ENCODE measurements at places on chromosomes 12 and 14.

DNA sequence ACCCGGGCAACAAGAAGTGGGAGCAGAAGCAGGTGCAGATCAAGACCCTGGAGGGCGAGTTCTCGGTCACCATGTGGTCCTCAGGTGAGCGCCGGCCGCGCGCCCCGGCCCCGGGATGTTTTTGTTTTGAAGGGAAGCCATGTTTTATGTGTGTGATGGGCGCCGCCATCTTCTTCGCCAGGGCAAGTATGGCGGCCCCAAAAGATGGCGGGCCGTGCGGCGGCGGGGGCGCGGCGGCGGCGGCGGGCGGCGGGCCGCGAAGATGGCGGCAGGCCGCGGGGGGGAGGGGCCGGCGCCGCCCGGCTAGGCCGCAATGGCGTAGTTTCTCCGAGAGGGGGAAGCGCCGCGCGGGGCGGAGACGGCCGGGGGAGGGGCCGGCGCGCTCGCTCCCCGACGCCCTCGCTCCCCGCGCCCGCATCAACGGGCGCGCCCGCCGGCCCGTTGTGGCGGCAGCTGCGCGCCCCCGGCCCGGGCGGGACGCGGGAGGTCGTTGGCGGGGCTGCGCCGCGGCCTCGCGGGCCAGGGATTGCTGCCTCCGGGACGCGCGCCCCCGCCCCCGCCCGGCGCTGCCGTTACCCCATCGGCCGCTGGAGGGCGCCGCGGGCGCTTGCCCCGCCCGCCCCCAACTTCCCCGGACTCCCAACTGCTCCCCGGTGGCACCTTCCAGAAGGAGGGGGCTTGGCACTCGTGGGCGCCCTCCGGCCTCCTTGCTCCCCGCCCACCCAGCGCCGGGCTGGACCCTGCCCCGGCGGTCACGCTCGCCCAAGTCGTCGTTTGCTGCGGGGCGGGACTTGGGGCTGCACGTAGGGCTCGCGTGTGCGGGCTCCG is 1.1 kb downstream of the YY1 start:
- peak; percentile 75 for DNase-seq

DNA sequence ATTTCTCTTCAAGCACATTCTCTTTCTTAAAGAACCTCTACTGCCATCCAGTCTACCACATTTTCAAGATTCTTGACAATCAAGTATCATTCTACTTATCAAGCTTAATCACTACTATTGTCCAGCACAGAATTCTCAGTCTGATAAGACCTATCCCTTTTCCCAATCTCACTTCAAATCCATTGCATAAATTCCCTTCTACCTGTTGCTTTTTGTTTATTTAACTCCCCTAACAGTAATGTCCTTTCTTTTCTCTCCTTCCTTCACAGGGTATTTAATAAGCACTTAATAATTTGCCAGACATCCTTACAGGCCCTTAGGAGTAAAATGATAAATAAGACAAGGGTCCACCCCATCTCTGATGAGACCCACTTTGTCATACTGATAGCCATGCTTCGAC is 41.7 kb downstream of the ZFC3H1 start:
- DNase-seq = no peak

GRCh38 chr12:67920413-67920812 is 68.8 kb upstream of the IFNG-AS1 start:
- no peak for DNase-seq

DNA sequence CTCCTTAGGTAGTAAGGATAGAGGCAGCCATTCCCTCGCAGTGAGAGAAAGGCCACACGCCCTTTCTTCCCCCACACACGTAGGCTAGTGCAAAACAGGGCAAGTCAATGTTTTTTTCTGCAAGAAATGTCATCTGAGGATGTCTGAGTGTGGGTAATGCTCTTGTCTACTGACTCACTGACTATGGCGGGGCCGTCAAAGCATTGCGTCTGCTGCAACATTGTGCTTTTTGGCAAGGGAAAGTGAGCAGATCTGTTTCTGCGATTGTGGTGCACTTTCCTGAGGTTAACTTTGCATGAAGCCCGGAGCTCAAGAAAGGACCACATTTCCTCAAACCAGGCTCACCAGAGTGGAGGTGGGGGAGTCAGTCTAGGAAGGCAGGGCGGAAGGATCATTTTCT is 181.6 kb upstream of the GZMB start:
- no peak for DNase-seq

GRCh38 chr12:98373025-98373554 is 142.3 kb upstream of the TMPO start:
- DNase-seq = peak; percentile 60

GRCh38 chr14:20609215-20610001 is 18.2 kb upstream of the RNASE12 start:
- peak; percentile 81 for DNase-seq

- no peak for DNase-seq
Observed at GRCh38 chr12:64187370-64187769, 34.7 kb downstream of the KICS2 start.

DNA sequence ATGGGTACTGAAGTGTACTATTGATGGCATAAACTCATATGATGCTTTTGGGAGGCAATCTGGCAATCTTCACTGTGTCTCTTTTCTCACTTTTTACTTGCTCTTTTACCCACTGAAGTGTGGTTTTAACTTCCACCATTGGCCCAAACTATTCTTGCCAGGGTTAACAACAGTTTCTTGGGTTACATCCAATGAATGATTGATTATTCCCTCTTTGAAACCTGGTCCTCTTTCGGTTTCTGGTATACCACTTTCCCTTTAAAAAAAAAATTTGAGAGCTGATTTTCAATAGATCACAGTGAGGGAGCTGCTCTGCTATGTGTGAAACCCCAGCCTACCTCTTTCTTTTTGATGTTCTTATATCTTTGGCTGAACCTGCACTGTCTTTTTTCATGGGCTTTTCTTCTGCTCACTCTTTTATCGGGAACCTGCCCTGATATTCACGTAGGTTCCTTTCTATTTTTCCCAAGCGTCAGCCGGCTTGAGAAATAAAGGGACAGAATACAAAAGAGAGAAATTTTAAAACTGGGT is 56.1 kb upstream of the OR4E1 start:
- DNase-seq = no peak

- DNase-seq = no peak
Observed at GRCh38 chr12:117469883-117470483, 108.6 kb upstream of the NOS1 start.

DNA sequence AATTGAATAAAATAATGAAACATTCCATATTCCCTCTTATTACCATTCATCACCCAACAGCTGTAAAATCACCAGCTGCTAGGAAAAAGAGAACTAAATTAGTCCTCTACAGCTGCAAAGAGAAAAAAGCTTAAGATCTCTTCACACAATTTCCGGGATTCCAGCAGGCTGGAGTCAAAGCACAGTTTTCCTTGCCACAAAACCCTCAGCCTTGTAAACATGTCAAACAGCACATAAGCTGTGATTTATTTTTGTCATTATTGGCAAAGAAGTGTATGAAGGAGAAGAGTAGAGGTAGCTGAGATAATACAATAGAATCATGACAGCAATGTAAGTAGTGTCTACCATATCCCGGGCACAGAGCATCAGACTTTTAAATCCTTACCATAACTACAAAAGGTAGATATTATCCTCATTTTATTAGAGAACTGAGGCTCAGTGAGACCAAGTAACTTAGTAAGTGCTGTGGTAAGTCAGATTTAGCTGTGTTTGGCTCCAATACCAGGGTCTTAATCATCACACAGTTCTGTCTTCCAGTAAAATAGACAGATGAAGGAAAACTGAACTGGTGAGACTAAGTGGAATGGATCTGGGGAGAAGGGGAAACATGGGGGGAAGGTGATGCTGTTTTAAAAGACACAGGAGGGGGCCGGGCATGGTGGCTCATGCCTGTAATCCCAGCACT is 57.3 kb downstream of the NTN4 start:
- no peak for DNase-seq

DNA sequence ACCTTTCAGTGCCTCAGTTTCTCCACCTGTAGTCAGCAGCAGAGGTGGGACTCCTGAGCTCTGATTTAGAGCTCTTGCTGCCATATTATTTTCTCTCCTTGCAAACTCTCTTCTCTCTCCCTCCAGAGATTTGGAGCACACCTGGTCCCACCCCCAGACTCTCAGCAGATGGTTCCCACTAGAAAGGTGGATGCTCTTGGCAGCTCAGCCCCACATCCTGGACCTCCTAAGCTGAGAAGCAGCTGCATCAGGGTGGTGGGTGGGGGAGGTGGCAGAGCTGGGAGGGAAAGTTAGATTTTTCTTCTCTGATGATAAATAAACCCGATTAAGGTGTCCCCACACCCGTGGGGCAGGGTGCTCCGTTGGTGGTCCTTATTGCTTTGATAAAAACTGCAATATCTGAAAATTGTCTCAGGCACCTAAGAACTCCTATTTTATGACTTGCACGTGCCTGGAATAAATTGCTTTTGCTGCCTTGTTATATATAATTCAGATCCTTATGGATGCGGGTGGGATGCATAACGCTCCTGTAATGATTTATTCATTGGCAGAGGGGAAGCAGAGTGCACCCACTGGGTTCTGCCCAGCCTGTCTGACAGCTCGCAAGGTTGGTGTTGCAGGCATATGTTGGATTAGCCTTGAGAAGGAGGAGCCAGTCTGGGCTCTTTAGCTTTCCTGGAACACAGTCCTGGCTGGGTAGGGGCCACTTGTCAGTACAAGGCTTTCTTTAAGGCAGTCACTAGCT is 214.2 kb downstream of the SUDS3 start:
- no peak for DNase-seq

- DNase-seq = no peak
Observed at GRCh38 chr14:39091716-39092115, 11.3 kb downstream of the SEC23A start.

- DNase-seq = no peak
Observed at GRCh38 chr14:94021001-94021400, 5.1 kb upstream of the OTUB2 start.

- DNase-seq = no peak
Observed at GRCh38 chr12:31967539-31967938, 8.3 kb downstream of the RESF1 start.

DNA sequence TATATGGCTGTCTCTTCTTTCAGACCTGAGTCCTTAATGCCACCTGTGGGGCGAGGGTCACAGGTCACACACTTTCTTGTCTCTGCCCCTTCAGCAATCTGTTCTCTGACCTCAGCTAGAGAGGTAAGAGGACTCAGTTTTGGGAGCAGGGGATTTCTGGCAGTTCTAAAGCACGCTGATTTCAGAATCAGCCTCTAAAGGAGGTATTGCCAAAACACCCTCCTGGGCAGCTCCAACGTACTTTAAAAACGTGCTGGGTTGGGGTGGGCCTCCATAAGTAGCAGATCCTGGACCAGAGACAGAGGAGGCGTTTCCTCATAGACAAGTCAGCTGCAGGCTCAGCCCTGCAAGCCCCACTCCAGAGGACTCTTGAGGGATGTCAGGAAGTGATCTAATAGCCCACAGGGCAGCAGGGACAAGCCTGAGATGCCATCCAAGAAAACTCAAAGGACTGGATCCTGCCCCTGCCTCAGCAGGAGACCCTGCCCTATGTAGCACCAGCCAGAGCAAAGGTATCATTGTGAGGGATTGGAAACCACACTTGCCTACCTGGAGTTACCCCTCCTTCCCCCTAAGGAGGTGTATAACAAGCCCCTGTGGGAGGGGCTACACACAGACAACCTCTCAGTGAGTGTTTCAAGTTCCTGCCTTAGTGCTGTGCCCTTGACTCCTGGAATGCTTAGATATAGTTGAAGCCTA is 8.5 kb downstream of the CTDSP2 start:
- DNase-seq = peak; percentile 23

GRCh38 chr12:58196971-58197370 is 255.6 kb downstream of the ATP23 start:
- DNase-seq = no peak

DNA sequence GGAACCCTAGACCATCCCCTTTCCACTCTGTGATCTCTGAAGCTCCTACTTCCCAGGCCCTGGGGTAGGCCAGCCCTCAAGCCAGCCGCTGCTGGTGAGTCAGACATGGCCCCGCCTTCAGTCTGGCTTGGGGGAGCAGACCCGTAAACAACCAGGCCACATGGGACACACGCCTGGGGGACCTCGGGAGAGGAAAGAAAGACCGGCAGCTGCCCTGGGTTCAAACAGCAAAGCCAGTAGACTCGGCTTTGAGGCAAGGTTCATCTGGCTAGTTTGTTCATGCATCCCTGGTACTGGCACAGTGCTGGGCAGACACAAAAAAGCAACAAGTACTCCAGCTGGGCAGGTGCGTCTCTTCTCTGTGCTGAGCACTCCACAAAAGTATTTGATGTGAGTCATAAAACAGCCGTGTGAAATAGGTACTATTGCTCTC is 101.9 kb downstream of the SETD3 start:
- DNase-seq = no peak

Data from NCI-H446 treated with DMSO at 0.1 percent for 48 hours (cell line).